ENCODE measurements at places on chromosomes 11 and 22.

- no peak for DNase-seq
Observed at GRCh38 chr11:8259306-8259959, 4.2 kb downstream of the LMO1 start.

DNA sequence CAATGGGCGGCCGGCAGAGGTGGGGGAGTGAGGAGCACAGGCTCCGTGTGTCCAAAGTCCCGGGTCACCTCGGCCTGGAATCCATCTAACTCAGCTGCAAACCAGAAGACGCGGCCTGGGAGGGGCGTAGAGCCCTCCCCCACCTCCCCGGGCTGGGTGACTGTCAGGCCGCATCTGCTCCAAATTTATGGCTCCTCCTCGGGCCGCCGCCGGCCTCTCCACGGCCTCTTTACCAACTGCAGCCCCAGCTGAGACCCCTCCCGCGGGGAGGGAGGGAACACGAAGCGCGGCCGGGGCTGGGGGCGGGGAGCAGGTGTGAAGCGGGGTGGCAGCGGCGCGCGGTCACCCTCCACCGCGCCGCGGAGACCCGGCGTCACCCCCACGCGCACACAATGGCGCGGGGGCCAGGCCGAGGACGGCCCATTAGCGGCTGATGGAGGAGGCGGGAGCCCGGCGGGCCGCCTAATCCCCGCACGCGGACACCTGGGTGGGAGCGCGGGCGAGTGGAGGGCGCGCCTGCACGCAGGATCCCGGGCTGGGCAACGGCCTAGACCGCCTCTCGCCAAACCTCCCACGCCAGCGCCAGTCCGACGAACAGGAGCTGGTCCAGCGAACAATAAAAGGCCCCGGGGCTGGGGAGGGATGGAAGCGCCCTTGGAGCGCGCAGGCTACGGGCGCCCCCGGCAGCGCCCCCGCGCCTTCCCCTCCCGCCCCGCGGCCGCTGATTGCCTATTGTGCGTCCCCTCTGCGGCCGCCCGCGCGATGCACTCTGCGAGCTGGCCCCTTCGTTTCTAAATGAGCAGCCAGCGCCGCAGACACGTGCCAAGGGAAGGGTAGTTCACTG, 25.9 kb upstream of the ROBO3 start:
- DNase-seq = no peak

GRCh38 chr11:107102692-107103477, 84.6 kb upstream of the GUCY1A2 start:
- DNase-seq = no peak

DNA sequence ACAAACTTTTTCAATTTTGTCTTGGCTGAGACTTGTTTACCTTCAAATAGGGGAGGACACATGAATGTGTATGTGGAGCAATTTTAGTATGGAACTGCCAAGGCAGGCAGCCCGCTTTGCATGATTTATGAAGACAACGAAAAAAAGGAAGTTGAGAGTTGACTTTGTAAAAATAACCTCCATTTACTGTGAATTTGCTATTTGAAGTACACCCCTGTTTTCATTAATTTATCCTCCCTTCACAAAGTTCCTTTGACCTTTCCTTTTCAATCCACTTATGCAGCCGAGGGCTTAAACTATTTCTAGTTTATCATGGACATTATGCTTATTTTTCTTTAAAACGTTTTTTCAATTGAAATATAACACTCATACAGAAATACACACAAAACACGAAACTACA, 369.6 kb upstream of the CADM1 start:
- DNase-seq = no peak

DNA sequence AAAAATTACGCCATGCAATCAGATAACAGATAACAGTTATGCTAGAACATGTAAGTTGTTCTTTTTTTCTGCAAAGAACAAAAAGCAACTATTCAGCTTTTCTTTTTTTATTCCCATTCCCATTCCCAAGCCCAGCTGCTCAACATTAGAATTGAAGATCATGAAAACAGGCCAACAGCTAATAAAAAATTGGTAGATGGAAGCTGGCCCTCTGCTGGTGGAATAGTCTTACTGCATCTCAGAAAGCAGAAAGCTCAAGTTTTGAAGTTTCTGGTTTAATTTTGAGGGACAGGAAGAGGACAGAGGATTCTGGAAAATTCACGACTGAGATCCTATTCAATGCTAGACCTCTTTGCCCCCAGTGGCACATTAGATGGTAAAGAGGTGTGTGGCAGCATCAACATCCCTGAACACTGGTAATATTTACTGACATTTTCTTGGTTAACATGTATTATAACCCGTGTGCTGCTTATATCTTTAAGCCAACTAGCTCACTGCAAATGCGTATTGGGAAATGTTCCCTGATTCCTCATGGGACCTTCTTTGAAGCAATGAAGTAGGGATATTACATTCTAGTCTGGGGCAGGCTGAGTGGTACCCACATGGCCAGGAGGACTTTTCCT, 591.2 kb downstream of the OPCML start:
- DNase-seq = no peak

GRCh38 chr11:66240781-66241136, 27.7 kb upstream of the RAB1B start:
- no peak for DNase-seq
